Cerebellar nuclear complex (tissue), 1 donor: ENCODE measurements at places on chromosomes 13 and 19.

DNA sequence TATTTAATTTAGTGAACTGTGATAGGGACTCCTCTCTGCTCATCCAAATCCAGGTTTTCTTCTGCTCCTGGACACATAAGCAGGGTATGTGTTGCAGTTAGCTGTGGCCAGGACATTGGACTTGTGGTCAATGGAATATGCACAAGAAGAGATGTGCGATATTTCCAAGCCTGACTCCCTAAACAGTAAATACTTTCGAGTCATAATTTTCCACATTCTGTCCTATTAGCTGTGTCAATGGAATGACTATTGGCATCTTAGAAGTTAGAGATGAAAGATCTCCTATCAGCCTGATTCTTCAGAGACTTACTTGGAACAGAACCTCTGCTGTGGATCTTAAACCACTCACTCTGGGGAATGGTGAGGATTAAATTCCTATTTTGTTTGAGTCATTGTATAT, 771.0 kb downstream of the EFNB2 start:
- DNase-seq, result no peak

GRCh38 chr19:40445780-40446262, 1.7 kb upstream of the SERTAD3 start:
- DNase-seq, result no peak

DNA sequence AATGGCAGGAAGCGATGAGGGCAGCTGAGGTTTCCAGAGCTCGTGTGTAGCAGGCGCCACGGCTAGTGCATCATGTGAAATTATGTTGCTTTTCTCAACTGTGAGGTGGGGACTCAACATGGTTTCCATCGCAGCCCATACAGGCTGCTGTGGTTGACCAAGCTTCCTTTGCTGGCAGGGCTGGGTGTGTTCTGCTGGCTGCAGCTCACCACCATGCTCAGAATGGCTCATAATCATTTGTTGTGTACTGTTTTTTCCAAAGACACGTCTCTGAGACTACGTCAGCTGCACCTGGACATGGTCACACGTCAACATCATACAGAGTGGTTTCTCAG, 16.1 kb upstream of the RASA3 start:
- DNase-seq, result no peak

DNA sequence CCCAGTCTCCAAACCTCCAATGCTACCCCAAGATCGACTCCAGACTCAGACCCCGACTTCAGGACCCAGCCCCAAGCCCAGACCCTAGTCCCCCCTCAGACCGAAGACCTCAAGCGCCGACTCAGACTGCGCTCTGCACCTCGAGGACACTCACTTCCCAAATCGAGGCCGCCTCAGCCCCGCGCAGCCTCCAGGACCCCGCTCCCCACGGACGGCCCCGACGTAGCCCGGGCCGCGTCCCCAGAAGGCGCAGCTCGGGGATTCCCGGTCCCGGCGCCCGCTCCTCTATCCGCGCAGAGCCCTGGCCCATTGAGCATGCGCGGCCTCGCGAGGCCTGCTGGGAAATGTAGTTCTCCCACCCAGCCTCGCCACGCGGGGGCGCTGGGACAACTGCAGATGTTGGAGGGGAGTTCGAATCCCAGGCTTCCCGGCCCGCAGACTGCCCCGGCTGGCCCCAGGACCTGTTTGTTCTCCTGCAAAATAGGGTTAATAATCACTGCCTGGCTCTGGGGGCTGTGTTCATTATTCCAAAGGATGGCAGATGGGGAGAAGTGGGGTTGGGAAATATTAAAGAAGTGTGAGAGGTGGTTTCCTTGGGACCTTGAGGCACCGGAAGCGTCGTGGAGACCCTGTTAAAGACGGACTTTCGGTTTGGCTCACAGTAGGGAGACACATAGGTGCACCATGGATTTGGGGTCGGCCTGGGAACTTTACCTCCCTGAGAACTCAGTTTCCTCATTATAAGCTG, at the start of gene APBA3:
Gene APBA3 (minus strand): TSS at position 311 of the 748 bp plus-strand sequence. CDS start 1,428 bp downstream, outside the sequence.
- peak; percentile 70 for DNase-seq

DNA sequence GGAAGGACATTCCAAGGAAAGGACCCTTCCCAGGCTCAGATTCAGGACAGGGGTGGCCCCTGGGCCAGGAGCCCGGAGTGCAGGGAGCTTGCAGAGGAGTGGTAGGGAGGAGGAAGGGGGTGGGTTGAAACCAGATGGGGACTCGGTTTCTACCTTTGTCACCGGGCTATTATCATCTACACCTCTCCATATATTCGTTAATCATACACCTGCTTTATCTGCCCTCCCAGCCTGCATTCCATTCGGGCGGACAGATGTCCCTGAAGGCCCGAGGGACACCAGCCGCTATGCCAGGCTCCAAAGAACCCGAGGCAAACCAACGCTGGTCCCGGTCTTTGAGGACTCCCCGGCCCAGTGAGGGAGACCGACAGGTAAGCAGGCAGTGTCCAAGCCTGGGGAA, 15.5 kb upstream of the MYH14 start:
- no peak for DNase-seq

DNA sequence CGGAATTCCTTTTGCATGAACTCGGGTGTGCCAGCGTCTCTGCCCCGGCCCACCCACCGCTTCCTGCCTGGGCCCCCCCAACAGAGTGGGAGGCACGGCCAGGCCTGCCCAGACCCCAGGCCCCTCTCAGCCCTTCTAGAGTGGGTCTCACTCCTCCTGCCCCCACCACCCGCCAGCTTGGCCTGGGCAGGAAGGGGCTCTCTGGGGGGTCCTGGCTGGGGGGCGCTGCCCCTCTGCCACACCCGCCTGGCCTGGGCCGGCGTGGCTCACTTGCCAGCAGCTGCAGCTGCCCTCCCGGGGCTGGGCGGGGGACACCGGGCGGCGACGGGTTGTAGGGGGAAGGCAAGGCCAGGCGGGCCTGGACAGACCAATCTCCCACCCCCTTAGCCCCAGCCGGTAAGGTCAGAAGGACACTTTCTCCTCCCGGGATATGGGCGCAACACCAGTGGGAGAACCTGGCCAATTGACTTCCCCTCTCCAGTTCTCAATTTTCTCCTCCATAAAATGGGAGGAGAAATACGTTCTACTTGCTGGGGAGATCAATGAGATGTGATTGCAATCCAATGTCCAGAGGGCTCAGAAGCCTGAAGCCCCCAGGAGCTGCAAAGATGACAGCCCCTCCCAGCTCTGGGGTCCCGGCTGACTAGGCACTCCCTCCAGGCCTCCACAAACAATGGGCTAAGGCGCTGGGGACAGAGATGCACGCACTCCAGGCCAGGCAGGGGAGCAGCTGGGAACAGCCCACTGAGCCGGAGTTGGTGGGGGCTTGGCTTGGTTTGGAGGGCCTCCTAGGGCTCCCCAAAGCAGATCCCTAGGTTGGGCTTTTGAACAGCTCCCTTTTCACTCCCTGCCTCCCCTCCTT, 2.4 kb downstream of the CRLF1 start:
- DNase-seq, result no peak

GRCh38 chr13:88585861-88586260, 914.7 kb downstream of the SLITRK5 start:
- DNase-seq, result no peak

DNA sequence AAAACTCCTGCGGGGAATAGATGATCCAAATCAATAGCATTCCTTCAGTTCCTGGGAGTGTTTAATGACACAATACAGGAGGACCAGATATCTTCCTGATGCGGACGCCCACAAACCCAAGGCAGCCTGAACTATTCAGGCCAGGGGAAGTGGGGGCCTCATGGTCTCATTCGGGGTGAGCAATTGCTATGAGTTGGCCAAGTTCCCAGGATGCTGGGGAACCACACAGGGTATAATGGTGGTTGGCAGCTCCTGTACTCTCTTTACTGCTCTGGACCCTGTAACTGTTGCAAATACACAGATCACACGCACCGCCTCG, 401.2 kb downstream of the IRS2 start:
- DNase-seq, result no peak

GRCh38 chr13:110005563-110005962, 219.2 kb upstream of the IRS2 start:
- no peak for DNase-seq

DNA sequence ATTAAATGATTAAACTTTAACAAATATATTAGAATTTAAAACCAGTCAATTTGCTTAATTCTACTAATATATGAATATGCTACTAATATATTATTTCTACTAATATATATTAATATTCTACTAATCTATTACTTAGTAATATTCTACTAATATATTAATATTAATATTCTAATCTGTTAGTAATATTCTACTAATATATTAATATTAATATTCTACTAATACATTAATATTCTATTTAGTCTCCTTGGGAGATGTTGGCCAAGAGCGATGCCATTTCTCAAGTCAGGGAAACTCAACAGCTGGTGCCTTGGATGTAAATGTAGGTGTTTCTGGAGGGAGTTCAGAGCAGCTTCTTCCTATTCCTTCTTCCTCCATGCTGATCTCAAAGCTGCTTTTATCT, 259.2 kb upstream of the TMTC4 start:
- DNase-seq, result no peak

GRCh38 chr13:95703576-95703975, 26.6 kb downstream of the DNAJC3 start:
- DNase-seq, result no peak

GRCh38 chr19:18202778-18203407, 949 bp downstream of the RAB3A start:
- no peak for DNase-seq

GRCh38 chr13:35781036-35782000, 304.8 kb upstream of the MAB21L1 start:
- DNase-seq, result no peak

- DNase-seq, result no peak
Observed at GRCh38 chr19:16841391-16841926, 12.3 kb downstream of the SIN3B start.

- DNase-seq, result no peak
Observed at GRCh38 chr13:105538346-105538745, 997.1 kb downstream of the EFNB2 start.

DNA sequence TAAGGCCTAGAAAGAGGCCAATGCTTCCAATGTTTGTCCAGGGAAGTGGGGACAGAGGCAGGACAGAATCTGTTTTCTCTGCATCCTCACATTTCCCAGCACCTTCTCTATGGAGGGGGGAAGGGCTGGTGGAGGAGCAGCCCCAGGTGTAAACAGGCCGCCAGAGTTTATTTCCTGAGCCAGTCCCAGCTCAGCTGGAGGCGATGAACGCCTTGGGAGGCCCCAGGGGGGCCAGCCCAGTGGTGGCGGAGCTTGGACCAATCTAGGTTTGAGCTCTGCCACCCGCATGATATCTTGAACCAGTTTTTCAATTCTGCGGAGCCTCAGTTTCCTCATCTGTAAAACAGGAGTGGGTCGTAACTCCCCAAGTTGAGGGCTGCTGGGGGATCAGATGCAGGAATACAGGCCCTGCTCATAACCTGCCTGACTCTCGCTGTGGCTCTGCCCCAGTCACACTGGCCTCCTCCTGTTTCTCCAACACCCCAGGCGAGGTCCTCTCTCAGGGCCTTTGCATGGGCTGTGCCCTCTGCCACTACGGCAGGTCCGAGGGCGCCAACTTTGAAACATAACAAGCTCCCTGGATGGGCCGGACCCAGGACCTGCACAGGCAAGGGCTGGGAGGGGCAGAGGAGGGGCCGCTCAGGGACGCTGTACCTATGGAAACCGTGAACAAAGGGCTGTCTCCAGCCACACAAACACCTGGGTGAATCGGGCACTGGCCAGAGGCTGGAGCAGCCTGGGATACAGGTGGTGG, 1.1 kb downstream of the TNFAIP8L1 start:
- DNase-seq, result no peak

GRCh38 chr19:3293560-3293959, 69.1 kb downstream of the CELF5 start:
- DNase-seq, result no peak

DNA sequence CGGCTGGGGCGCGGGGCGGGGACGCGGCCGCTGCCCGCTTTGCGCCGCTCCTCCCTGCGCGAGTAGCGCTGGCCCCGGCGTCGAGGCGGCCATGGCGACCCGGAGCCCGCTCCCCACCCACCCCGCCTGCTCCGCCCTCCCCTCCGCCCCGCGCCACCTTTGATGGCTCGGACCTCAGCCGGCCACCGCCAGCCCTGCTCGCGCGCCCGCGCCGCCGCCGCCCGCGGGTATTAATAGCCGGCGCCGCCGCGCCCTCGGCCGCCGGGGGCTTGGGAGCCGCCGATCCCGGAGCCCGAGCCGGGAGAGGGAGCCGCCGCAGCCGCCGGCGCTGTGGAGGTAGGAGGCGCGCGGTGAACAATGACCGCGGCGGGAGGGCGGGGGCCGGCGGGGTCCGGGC, 261 bp downstream of the FARP1 start:
- no peak for DNase-seq

DNA sequence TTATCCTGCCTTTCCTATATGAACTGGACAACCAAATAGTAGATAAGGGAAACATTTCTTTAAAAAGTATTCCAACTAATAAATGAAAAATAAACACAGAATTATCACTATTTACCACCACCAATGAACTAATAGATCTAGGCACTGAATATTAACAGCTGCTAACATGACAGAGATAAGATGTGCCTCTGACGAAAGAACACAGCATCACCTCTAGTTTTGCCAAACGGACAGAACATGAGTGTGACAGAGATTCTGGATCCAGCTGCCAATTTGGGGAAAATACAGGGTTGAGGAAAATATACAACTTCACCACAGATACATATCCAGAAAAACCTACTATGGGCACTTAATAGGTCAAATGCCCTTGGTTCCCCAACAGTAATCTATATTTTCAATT, 18.0 kb downstream of the VPS36 start:
- DNase-seq, result no peak

GRCh38 chr13:74647991-74648390, 513.8 kb upstream of the KLF12 start:
- no peak for DNase-seq

DNA sequence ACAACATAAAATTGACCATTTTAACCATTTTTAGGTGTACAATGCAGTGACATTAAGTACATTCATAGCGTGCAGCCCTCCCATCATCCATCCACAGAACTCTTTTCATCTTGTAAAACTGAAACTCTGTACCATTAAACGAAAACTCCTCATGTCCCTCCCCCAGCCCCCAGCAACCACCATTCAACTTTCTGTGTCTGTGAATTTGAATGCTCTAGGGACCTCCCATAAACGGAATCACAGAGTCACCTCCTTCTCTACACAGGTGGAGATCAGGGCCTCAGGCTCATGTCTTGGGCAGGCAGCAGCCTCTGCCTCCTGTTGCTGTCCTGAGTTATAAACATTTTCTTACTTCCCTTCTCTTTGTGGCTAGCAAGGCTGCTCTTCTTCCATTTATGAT, 7.3 kb upstream of the CCNE1 start:
- no peak for DNase-seq

GRCh38 chr19:35120898-35121297, 5.3 kb downstream of the FXYD3 start:
- DNase-seq, result no peak

- DNase-seq, result no peak
Observed at GRCh38 chr19:8355631-8356402, 8.1 kb upstream of the ANGPTL4 start.

DNA sequence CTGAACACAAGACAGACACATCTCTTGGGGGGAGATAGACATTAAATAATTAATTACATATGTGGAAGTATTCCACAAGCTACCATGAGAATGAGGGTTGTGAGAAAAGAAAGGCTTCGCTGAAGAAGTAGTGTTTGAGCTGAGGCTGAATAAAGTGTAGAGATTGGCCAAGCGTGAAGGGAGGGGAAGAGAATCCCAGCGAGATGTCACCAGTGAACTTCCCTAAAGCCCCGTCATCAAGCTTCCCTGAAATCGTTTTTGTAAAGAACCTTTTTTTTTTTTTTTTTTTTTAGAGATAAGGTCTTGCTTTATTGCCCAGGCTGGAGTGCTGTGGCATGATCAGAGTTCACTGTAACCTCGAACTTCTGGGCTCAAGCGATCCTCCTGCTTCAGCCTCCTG, 235.2 kb downstream of the KCNRG start:
- DNase-seq, result no peak

GRCh38 chr19:33392341-33393285, 19.1 kb downstream of the CEBPG start:
- DNase-seq, result no peak
